ENCODE measurements at places on chromosomes 13 and 19.

DNA sequence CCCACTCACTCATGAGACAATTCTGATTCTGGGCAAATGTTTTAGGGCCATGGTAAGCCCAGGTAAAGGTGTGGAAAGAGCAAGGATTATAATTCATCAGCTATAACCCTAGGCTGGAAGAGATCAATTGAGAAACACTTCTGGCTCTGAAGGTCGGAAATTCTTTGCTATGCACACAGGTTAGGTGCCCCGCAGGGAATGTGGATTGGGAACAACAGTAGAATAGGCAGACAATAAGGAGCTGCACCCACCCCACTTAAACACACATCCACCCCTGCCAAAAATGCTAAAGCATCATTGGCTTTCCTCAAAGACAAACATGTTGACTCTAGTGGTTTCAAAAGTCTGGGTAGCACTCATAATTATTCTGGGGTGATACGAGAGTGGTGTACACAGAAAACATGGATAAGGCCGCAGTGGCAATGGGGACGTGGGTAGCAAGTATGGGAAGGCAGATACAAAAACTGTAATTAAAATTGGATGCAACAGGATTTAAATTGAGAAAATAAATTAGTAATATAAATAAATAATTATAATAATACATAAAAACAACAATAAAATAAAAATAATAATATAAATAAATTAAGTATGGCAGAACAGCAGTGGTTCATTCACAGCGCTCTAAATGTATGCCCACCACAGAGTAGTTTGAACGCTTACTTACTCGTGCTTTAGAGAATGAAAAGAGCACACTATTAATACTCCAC, 8.6 kb downstream of the EFNB2 start:
- no peak for DNase-seq

DNA sequence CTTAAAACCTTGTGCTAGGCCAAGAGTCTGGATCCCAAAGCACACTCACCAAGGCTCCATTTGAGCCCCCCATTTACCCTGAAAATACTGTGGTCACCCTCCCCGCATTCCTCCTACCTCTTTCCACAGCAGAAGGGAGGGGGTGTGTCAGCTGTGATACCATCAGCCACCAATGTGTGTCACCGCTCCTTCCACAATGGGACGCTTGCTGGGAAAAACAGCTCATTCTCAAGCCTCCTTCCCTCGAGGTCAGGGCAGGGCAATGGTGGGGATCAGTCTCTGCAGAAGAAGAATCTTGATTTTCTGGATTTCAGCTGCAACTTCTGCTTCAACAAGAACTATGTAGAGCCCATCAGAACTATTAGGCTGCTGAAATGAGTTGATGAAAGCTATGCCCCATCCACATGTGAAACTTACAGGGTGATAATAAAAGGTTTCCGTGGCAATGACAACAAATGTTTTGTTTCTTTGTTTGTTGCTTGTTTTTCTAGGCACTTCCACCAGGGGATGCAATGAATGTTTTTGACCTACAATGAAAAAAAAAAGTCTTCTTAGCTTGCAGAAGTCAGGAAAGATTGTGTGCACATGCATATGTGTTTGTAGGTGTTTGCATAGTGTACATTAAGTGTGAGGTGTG, 26.4 kb upstream of the ZNF507 start:
- DNase-seq, result peak; percentile 36

- DNase-seq, result no peak
These were observed 250 bp downstream of the SPRY2 start for GRCh38 chr13:80340651-80341100.

- DNase-seq, result no peak
These were observed 67.6 kb downstream of the UBL3 start for GRCh38 chr13:29782798-29783197.

GRCh38 chr19:823565-824121, 1.9 kb upstream of the PLPPR3 start:
- DNase-seq, result peak; percentile 96

- DNase-seq, result no peak
These were observed 953.4 kb upstream of the PRR20A start for GRCh38 chr13:56187331-56187730.

GRCh38 chr19:3548606-3549005, 8.8 kb downstream of the MFSD12 start:
- DNase-seq, result no peak

DNA sequence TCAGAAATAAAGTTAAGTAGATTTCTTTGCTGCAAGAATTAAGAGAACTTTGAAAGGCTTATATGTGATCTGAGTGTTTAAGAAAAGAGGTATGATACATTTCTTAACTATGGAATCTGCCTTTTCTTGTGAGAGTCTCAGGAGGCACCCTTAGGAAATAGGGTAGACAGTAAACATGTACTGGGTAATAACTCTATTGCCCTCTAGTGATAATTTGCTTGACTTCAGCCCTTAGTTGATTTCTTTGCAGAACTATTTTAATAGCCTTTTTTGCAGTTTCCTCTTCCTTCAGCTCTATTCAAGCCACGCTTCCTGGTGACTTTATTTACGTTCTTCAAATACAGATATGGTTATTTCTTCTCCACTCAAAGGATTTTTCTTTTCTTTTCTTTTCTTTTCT, 37.0 kb upstream of the CCNA1 start:
- peak; percentile 3 for DNase-seq

DNA sequence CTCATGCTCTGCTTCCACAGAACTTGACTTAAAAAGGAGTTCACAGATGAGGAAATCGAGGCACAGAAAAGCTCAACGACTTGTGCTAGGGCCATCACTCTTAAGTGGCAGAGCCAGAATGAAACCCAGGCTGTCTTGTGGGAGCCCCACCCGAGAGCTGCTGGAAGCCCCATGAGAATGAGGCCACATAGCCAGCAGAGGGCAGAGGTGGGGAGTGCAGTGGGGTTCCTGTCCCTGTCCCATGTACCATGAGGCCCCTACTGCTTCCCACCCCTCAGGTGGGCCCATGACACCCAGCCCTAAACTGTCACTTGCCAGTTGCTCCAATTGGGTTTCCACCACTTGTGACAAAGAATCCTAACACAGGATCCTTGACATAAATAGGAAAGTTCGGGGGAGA, 175.9 kb downstream of the IRS2 start:
- peak; percentile 19 for DNase-seq

GRCh38 chr19:15291548-15292021, 40.8 kb downstream of the BRD4 start:
- DNase-seq, result no peak

- no peak for DNase-seq
These were observed 1.8 kb downstream of the TMEM259 start for GRCh38 chr19:1018932-1019615.

DNA sequence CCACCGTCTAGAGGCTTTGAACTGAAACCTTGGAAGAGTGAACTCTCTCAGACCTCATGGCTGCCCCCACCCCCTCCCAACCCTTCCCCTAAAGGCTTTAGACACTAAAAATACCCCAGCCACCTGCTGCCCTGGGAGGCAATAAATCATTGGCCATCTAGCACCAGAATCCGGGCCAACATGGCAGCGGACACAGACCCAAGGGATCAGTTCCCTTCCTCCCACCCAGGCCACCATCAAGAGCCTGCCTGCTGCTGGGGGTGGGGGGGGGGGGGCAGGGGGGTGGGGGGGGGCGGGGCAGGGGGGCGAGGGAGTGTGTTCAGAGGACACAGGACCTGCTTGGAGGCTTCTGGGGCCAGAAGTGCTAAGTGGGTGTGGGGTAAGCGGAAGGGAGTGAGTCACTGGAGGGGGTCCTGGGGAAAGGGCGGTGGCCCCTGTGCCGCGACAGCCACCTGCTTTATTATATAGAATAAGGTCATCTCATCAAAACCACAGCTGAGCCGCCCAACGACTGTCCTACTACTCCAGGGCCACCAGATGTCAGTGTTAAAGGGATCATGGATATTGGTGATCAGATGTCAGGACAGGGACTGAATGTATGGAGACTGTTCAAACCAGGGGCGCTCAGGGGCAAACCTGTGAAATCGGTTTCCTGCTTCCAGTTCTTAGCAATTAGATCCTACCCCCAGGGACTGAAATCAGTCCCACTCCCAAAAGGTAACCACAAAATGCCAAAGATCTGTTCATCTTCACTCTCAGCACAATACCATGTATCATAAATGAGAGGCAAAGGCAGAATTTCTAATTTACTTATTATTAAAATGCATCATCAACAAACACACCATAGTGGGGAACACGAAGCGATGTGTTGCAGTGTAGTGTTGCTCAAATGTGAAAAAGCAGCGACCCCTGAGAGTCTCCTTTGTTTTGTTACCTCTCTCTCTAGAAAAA, 24.3 kb downstream of the ARL11 start:
- DNase-seq, result no peak

GRCh38 chr13:63304497-63304896, 1888.8 kb upstream of the PCDH20 start:
- no peak for DNase-seq

DNA sequence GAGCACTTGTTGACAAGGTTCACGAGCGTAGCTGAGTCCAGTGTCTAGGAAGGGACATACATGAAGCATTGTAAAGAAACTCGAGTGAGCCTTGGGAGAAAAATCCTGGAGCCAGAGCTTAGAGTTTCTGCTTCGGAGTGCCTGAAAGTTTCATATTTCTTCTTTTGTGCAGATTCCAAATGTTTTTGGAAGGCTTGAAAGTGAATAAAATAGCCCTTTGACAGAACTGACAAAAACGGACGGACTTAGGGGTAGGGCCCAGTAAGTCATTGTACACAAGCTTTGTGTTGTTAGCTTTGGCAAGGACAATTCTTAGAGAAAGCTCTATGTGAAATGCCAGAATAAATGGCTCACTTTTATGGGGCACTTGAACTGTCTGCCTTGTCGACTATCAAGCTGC, 2.8 kb downstream of the RNF113B start:
- DNase-seq, result no peak

- DNase-seq, result no peak
These were observed 110.9 kb upstream of the DIAPH3 start for GRCh38 chr13:60274655-60275054.

DNA sequence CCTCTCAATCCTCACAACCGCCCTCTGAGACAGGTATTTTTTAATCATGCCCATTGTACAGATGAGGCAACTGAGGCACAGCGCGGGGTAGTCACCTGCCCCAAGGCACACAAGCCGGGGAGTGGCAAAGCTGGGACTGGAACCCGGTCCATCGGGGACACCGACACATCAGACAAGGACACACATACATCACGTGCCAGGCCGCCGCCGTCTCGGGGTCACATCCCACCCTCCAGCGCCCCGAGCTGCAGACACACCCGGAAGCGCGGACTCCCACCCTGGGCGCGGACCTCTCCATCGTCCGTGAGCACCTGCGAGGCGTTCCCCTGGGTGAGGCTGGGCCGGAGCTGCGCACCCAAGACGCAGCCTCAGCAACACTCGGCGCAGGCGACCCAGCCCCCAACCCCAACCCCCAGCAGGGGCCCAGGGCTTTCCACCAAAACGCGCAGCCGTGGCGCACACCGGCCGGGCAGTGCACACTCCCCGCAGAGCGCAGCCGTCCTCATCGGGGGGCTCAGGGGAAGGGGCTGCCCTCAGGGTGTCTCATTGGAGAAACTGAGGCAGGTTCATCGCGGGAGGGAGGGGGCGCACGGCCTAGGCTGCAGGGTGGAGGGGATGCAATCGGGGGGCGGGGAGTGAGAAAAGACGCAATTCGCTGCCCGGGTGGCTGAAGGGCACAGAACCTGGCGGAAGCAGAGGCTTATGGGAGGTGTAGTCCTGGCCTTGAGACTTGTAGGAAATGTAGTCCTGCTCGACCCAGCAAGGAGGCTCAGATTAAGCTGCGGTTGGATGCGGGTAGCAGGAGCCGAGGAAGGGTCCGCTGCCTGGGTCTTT, 1.9 kb upstream of the LMTK3 start:
- peak; percentile 70 for DNase-seq

GRCh38 chr19:16442386-16443276, 29.1 kb downstream of the EPS15L1 start:
- no peak for DNase-seq

Data from H54 (cell line).